Left ventricle myocardium superior (tissue), 1 donor: ENCODE measurements at places on chromosomes 5 and 9. TPM values are rescaled to one million over a fixed set of nuclear protein-coding genes. Genes with fewer than 3 reads are reported as not detected.

DNA sequence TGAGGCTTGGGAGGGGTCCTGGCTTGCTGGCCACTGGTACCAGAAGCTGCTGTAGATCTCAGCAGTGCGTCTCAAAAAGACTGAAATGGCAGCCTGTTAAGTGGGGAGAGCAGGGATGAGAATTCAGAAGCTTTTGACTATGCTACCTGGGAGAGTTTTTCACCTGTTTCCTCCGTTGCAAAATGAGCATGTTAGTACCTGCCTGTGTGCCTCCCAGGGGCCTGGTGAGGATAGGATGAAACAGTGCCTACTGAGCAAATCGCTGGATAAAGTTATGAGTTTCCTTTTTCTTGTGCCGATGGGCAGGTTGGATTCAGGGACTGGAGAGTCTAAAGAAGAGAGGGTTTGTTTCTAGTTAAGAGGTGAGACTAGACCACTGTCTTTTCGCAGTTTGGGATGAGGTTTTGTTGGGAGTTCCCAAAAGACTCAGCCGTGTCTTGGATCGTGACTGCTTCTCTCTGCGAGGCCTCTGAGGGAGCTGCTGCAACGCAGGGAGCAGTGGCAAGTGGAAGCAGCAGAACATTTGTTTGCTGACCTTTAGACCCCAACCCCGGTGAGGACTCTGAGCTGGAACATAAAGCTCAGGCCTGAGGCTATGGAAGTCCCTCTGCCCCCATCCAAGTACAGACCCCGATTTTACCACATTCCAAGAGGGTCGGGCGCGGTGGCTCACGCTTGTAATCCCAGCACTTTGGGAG lies 1.4 kb downstream of the RALGPS1 start:
- no peak for DNase-seq

DNA sequence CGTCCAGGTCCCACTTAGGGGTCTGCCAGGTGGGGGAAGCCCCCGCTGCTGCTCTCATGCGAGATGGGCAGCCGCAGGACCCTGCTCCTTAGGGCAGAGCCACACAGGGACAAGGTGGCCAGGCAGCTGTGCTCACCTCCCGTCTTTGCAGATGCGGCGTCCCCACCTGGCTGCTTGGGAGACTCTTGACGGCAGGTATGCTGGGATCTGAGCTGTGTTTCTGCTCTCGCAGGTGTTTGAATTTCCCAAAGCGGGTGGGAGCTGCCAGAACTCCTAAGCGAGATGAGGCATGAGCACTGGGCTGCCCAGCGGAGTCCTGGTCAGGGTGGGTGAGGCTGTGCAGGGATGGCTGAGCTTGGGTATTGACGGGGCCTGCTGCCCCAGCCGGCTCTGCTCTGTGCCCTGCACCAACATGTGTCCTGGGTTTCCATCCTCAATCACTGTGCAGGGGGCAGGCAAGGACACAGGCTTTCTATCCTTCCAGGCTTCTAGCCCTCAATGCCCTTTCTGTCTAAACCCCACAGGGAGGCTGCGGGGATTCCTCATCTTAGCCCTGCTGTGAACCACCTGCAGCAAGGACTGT lies 151.4 kb downstream of the ICE1 start:
- no peak for DNase-seq

GRCh38 chr5:93723005-93723404 lies 18.4 kb downstream of the POU5F2 start:
- no peak for DNase-seq

GRCh38 chr5:83385812-83386211 lies 85.7 kb upstream of the VCAN start:
- DNase-seq = no peak

The MPDZ gene
- 68.4 TPM for total RNA-seq

DNA sequence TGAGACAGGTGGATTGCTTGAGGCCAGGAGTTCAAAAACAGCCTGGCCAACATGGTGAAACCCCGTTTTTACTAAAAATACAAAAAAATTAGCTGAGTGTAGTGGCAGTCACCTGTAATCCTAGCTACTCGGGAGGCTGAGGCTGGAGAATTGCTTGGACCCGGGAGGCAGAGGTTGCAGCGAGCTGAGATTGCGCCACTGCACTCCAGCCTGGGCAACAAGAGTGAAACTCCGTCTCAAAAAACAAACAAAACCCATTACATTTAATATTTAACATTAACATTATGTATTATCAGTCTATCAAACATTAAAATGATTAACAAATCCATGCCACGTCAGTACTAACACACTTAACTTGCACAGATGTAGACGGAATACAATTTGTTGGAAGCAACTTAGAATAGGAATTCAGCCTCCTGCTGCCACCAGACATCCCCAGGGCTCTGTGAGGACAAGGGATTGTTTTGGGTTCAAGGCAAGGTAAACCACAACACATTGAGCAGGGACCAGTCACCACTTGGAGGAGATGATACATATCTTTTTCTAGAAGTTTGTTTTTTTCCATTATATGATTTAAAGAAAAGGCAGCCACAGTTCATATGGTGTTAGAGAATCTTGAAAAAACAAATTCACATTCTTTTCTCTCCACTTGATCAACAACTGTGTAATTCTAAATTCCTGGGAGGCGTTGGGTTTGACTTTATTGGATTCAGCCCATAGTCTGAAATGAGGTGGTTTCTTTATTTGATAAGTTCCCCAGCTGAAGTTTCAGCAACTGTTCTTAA lies 104.1 kb upstream of the BASP1 start:
- no peak for DNase-seq

The TSSK1B gene
- not detected for total RNA-seq

The NDST1 gene
- total RNA-seq = 57.9 TPM

- DNase-seq = no peak
Observed at GRCh38 chr9:30851600-30851999, 1532.8 kb upstream of the ACO1 start.

- DNase-seq = no peak
Observed at GRCh38 chr5:154779105-154779504, 23.9 kb downstream of the LARP1 start.

DNA sequence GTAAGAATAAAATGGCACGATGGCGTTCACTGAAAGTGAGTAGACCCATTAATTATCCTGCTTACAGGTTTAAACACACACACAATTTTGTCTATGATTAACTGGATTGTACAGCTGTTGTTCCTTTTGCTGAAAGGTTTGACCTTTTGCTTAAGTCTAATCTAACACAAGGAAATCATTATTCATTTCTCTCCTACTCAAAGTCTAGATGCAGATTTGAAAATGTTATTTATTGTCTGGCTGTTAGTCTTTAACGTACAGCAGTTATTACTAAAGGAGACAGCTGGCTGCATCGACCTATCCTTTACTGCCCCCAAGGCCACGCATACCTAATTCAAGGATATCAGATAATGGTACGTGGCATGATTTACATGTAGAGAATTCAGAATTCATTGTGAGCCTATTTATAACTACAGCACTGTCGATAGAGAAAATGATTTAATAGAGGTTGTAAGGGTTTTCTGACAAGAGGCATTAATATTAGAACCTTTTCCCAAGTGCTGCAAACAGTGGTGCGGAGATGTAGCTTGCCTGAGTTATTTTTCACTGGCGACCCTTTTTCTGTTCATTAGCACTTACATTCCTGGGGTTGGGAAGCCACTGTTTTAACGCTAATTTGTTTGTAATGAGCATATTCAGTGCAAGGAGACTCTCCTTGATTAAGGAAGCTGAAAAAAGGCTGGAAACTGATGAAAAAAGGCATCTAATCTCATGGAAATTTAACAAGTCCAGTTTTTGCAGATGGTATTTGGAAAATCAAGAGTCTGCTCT lies 368.4 kb upstream of the GRAMD2B start:
- no peak for DNase-seq

DNA sequence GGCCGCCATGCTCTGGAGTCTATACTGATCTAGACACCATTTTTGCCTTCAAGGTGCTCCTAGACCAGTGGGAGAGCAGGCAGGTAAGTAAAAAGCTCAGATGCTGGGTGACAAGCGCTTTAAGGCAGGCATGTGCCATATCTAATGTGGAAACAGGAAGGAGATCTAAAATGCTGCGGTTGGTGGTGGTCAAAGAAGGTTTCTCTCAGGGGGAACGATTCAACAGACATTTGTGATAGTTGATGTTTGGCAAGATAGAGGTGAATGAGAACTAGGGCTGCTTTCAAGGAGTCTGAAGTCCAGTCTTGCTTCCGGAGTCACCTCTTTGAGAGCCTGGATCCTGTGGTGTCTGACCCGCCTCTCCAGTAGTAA lies 146.2 kb upstream of the KLF4 start:
- DNase-seq = no peak

GRCh38 chr9:120851449-120851848 lies 8.7 kb upstream of the PSMD5 start:
- DNase-seq = no peak

DNA sequence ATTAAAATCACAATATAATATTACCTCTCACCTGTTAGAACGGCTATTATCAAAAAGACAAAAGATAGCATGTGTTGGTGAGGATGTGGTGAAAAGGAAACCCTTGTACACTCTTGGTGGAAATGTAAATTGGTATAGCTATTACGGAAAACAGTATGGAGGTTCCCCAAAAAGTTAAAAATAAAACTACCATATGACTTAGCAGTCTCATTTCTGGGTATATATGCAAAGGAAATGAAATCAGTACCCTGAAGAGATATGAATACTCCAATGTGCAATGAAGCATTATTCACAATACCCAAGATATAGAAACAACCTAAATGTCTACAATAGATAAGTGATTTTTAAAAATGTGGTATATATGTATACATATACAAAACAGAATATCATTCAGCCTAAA lies 199.9 kb downstream of the SNX18 start:
- DNase-seq = no peak

- no peak for DNase-seq
Observed at GRCh38 chr5:90640484-90641059, 82.0 kb downstream of the ADGRV1 start.

GRCh38 chr9:107158321-107158720 lies 124.8 kb upstream of the RAD23B start:
- no peak for DNase-seq

GRCh38 chr5:10653751-10654400 lies 90.0 kb downstream of the ANKRD33B start:
- DNase-seq = no peak

- DNase-seq = no peak
Observed at GRCh38 chr9:69513141-69513820, 158.9 kb downstream of the APBA1 start.

The MGAT1 gene
- total RNA-seq = 67.0 TPM

The ANKRD31 gene
- total RNA-seq = not detected

- no peak for DNase-seq
Observed at GRCh38 chr9:103669296-103669695, 424.8 kb upstream of the SMC2 start.

- DNase-seq = no peak
Observed at GRCh38 chr9:20740304-20740703, 56.2 kb downstream of the FOCAD start.

GRCh38 chr9:5712651-5713390 lies 83.9 kb downstream of the RIC1 start:
- no peak for DNase-seq

- DNase-seq = no peak
Observed at GRCh38 chr9:77304543-77304942, 127.2 kb downstream of the VPS13A start.

DNA sequence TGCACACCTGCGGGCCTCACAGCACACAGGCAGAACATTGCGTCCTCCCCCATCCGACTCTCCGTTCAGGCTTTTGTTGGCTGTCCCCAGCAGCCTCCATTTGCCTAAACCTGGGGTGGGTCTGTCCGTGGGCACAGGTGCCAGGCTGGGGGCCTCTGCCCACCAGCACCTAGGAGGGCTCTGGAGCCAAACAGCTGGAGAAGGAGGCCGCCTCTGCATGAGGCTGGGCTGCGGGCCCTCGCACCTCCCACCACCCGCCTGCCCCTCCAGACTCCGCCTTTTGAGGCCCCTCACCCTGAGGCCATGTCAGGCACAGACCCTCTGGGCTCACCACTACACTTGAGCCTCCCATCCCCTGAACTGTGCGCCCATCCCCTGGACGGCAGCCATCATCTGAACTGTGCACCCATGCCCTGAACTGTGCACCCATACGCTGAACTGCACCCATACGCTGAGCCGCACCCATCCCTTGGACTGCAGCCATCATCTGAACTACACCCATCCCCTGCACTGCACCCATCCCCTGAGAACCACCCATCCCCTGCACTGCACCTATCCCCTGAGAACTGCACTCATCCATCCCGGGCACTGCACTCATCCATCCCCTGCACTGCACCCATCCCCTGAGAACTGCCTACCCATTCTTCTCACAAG lies 98.0 kb upstream of the OTULINL start:
- no peak for DNase-seq

DNA sequence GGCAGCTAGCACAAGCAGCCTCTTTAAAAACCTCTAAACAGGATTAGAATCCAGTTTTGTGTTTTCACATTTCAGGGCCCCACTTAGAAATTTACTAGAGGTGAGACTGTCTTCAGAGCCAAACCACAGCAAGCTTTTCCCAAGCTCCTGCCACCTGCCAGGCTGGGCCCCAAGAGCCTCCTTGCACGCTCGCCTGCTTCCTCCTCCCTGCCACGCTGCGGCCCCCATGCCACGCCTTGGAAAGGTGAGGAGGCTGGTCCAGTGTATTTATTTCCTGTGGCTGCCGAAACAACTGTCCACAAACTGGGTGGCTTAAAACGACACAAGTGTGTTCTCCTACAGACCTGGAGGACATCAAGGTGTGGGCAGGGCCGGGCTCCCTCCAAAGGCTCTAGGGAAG lies 43.4 kb downstream of the NKX2-5 start:
- no peak for DNase-seq

The BSPRY gene
- total RNA-seq = 0.37 TPM

DNA sequence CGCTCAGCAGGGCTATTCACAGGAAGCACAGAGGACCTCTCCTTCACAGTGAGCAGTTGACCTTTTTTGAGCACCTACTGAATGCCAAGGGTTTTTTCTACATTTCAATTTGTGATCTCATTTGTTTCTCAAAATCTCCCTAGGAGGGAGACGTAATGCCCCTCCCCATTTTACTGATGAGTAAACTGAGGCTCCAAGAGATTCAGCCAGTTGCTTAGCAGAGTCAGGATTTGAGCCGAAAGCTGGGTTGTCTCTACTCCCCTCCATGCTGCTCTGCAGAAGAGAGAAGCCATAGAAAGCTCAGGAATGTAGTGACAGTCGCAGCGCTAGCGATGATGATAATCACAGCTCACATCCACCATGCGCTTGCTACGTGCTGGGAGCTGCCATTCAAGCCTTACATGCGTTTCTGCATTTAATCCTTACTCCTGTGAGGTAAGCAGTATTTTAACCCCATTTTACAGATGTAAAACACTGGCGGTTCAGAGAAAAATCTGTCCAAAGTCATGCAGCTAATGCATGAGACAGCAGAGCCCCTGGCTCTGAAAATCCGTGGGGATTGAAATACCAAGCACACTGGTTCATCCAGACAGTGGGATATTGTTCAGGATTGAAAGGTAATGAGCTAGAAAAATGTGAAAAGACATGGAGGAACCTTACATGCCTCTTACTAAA lies 33.8 kb downstream of the ERGIC1 start:
- no peak for DNase-seq

DNA sequence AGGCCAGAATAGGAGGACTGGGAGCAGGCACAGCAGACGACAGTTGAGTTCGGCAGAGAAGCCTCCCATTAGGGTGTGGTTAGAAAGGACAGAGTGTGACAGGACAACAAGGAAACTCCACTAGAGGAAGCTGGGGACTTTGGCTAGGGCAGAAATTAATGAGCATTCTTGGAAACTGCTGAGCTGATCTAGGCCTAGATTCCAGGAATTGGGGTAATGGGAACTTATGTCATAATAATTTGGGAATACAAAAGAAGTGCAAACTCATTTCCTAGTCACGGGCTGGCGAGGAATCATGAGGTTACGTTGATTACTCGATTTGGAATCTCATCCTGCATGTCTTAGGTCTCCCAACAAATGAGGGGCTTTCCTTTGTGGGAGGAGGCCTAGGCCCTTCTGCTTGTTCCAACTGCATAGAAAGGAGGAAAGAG lies 144.6 kb upstream of the RPS23 start:
- DNase-seq = no peak
